Activated naive CD8-positive, alpha-beta T cell treated with anti-CD3 and anti-CD28 coated beads, Interleukin-2, amount 50 U/mL, for 24 hours (primary cell): ENCODE measurements at places on chromosomes 1 and 21.
A peak's percentile ranks its signal among the peaks of the same experiment; 100 is the strongest.

DNA sequence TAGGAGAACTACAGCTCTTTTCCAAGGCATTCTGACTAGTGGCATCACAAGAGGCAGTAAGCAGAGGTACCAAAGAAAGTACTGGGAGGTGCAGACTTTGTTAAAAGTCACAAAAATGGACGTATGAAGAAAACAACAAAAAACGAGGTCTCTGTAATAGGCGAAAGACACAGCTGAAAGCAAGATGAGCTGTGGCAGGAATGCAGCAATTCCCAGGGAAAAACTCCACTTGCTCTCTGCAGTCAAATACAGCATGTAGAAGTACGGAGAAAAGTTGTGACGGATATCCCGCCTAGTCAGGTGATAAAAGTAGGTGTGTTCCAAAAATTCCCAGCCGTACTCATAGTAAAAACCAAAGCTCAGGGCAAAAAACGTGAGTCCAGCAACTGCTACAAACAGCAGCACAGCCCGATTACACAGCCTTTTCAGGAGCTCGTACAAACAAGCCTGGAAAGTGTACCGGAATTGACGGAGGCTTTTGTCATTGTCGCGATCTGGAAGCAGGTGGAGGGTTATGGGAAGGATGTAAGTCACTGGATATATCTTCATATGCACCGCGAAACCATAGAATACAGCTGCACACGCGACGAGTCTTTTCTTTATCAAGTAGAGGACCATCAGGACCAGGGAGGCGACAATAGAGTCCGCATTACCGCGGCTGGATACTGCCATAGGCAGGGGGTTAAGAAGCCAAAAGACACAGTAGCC lies 979 bp downstream of the PIGM start:
- DNase-seq, result peak; percentile 9

- DNase-seq, result no peak
These were observed 104.7 kb downstream of the HIVEP3 start for GRCh38 chr1:41813755-41814745.

- peak; percentile 14 for DNase-seq
These were observed 1317.0 kb downstream of the MRPL39 start for GRCh38 chr21:24290151-24290833.

DNA sequence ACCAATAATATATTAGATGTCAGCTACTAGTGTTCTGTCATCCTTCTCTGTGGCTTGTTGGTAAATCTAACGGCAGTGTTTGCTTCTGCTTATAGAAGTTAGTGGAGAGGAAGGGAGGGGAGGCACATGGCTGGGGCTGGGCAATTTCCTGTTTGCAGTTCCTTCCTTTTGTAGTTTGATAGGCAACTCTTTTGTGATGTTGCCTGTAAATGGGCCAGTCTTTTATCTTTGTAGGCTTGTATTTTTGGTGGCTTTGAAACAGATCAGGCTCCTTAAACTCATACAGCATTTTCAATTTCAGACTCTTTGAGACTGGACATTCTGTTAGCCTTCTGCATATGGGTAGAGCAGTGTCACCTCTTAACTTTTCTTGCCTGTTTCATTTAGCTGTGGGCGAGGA lies 48.1 kb downstream of the CDC14A start:
- peak; percentile 42 for DNase-seq

GRCh38 chr21:31731056-31731856 lies 662 bp downstream of the SCAF4 start:
- peak; percentile 54 for DNase-seq

DNA sequence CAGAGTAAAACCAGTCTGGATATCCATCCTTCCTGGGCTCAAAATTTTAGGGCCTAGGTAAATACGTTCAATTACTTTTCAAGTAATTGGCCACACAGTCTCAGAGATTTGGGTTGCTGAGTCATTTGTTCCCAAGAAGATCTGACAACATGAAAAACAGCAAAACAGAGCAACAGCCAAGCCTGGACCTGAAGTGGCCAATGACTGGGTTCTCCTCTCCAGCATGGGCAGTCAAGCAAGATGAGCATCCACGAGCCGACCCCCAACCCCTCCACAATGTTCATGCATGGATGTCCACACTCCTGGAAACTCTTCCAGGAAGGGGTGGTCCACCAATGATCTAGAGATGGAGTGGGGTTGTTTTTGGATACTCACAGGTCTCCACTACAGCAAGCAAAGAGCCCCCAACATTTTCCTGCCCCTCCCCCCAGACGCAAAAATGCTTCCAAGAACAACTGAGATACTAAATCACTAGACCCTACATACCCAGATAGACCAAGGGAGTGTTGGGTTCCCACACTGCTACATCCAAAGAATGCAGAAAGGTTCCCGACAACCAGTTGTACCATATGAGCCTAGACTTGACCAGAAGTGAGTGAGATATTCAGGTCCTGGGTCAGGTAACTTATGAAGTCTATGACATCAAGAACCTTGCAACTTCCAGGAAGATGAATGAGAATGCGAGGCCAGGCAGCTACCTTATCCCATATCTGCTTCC lies 73.0 kb downstream of the CD46 start:
- no peak for DNase-seq

- no peak for DNase-seq
These were observed 20.2 kb downstream of the NCMAP start for GRCh38 chr1:24575905-24576587.

DNA sequence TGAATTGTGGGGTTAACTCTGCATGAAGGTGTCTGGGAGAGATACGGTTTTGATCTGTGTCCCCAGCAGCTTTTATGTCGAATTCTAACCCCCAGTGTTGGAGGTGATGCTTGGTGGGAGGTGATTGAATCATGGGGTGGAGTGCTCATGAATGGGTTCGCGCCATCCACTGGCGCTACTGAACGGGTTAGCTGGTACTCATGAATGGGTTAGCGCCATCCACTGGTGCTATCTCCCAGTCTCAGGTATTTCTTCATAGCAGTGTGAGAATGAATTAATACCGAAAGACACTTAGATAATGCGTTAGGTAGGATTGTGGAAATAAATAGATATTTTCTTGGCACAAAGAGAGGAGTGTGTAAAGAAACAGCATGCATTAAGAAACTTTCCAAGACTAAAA lies 32.9 kb upstream of the CLDN8 start:
- DNase-seq, result no peak

GRCh38 chr21:34881421-34881820 lies 167.7 kb downstream of the RUNX1 start:
- no peak for DNase-seq

GRCh38 chr1:51679435-51679834 lies 62.5 kb downstream of the OSBPL9 start:
- DNase-seq, result no peak

DNA sequence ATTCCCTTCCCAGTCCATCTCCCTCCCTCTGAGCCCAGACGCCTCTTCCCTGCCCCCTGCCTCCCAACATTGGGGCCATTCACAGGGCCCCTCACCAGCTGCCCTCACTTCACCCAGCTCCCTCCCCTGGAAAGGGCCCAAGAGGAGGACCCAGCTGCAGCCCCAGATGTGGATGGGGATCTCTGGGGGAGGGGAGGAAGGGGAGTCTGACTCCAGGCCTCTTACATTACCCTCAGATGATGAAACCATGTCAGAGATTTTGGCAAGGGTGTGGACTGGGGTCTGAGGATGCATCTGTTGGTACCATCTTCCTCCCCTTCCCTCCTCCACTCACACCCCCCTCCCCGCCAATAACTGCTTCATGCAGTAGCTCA lies 1.1 kb upstream of the KIF21B start:
- DNase-seq, result no peak

DNA sequence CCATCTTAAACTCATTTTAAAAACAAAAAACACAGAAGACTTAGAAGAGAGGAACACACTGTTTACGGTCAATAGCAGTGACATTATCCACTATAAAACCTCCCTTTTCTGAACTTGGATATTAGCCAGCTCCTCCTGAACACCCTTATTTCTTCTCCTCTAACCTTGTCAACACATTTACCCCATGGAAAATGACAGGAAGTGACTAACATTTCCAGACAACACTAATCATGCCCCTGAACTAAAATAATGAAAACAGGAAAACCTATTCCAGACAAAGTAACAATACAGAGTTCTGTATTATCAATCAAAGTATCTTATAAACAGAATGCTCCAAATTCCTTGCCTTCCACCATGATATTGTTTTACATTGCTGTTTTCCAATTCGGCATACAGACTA lies 45.3 kb downstream of the PALMD start:
- no peak for DNase-seq

DNA sequence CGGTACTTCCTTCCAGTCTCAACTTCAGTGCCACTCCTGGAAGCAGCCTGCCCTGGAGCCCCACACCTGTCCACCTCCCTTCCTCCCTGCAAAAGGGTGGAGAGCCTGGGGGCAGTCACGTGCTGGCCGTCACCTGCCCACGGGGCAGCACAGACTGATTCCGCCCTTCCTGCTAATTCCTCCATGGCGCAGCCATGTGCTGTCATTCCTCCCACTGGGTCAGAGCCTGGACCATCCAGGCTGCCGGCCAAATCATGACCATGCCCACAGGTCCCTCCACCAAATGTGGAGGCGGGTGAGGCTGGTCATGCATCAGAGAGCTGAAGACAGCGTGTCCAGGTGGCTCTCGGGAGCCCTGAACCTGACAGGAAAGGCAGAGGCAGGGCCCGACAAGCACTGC lies 24.4 kb upstream of the GPR153 start:
- DNase-seq, result no peak

GRCh38 chr1:28950449-28950848 lies 36.1 kb downstream of the EPB41 start:
- DNase-seq, result no peak

DNA sequence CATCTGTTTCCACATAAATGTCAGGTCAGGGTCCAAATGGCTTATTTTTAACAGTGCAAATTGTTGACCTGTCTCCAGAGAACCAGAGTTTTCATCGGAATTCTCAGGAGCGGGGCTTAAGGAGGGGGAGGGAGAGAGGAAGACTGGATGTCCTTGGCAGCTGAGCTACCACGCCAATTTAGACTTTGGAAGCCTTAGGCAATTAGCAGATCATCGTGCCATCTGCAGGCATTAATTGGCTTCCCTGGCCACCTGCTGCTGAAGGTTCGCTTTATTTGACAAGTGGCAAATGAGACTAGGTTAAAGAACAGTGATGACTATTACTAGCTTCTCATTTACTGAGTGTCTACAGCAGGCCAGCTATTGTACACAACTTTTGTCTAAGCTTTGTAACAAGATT lies 43.7 kb downstream of the HLX start:
- no peak for DNase-seq

GRCh38 chr1:213984387-213985208 lies 3.2 kb upstream of the PROX1 start:
- DNase-seq, result no peak

DNA sequence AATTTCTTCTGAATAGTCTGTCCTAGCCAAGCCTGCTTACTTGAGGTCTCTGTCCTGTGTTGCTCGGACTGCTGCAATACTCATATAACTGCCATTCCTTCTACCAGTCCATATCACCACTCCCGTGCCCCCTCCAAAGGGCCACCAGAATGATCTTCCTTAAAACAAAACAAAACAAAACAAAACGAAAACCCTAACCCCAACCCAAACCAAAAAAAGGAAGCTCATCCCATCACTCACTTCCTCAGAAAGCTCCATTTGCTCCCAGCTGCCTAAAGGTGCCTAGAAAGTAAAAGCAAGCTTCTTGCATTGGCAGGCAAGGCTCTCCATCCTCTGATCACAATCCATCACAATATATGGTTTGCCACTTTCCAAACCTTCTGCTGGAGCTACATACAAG lies 20.3 kb downstream of the USP24 start:
- no peak for DNase-seq

DNA sequence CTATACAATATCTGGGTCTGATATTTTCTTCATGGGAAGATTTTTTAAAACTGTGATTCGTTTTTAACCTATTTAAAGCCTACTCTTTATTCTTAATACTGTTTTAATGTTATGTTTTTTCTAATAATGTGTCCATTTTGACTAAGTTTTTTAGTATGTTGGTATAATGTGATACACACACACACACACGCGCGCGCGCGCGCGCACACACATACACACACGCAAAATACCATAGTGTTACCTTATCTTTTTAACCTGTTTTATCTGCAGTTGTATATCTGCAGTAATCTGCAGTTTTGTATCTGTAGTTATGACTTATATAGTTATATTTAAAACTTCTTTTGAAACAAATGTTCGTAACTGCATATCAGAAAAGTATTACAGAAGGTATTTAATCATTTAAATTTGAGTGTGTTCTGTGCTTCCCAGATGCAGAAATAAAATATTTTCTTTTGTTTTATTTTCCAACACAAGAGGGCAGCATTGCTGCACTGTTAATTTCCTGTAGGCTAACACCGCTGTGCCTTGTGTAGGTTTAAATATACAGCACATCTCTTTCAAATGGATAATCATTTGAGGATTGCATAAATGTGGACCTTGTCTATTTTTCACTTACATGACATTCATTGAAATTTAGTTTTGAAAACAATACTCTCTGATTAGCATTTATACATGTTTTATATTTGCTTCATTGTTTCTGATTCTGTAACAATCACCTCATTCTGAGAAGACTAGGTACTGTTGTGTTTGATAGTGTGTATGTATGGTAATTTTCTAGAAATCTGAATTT lies 166.1 kb downstream of the PDE4B start:
- DNase-seq, result peak; percentile 19

DNA sequence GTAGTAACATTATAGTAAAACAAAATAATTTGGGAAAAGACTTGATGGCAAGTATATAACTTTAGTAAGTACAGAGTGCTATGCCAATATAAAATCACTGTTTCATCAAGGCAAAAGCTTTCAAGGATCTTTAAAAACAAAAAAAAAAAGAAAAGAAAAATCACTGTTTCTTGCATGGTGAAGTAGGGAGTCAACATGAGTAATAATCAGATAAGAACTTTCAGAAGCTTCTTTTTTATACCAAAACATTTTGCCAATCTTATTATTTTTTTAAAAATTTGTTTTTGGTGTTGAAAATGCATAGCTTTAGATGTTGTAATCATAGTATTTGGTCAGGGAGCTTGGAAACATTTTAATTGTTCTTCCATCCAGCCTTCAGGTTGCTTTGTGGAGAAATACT lies 37.2 kb downstream of the CAMSAP2 start:
- no peak for DNase-seq

- peak; percentile 49 for DNase-seq
These were observed 483 bp downstream of the CHML start for GRCh38 chr1:241639623-241640148.

DNA sequence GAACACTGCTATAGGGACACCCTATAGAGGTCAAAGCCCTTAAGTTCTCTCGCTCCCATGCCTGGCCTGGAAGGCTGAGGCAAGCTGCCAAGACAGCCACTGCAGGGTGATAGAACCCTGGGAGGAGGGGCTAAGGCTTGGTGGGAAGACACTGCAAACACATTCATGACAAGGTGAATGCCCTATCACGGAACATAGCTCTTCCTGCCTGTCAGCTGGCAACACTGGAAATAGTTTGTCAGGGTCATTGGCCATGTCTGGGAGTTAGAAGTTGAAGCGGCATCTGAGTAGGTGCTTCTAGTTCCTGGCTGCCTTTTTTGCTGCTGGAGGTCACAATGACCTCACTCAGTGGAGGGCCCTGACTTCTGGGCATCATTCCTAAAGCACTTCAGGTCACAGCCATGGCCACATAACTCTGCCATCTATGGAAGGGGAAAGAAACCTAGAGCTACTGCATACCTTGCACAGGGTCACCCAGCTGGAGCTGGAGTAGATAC lies 4.2 kb downstream of the FABP3 start:
- DNase-seq, result no peak
